Effector CD4-positive, alpha-beta T cell (primary cell): ENCODE measurements at places on chromosomes 13 and 19.

DNA sequence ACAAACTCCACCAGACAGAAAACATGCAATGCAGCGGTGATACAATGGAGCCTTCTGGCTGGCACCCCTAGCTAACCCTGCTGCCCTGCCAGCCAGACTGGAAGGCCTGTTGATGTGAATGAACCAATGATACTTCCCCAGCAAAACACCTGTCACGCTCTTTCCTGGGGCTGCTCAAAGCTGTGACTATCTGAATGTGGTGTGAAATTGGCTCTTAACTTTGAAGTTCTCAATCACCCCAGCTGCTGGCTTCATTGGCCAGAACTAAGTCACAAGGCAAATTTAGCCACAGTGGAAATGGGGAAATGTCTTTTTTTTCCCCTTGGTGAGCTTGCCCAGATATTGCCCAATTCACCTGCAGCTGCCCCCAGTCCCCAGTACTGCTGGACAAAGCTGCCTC lies 147.3 kb downstream of the SLC7A1 start:
- DNase-seq = no peak

DNA sequence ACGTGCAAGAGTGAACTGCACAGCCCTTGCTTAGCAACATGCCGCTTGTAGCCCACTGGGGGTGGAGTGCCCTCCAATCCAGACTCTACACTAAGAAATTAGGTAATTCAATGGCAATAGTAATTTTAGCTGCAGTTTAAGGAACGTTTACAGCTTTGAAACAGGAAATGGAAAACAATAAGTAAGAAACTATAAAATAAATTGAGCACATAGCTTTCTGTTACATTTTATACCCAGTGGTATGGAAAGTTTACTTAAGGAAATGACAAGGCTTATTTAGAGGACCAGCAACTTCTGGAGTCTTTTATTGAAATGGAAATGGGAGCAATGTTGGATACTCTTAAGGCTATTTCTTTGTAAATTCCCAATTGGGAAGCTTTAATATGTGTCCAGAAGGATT lies 373.2 kb downstream of the KCNRG start:
- no peak for DNase-seq

DNA sequence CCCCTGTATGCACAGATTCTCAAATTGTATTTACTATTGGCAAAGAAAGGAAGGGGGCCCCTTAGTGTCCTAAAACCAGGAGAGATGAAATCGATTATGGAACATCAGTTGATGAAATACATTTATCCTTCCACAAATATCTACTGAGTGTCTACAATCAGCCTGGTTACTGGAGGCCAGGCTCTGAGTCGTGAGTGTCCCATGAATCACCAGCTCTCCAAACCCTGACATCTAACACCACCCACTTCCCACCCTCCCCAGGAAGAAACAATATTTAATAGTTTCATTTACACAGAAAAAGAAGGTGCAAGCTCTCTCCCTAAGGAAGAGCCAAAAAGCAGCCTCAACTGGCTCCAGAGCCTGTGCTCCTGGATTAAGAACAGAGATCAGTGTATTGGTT lies 25.2 kb downstream of the KCTD15 start:
- DNase-seq = no peak

GRCh38 chr13:97001636-97002035 lies 7.4 kb upstream of the OXGR1 start:
- DNase-seq = no peak

DNA sequence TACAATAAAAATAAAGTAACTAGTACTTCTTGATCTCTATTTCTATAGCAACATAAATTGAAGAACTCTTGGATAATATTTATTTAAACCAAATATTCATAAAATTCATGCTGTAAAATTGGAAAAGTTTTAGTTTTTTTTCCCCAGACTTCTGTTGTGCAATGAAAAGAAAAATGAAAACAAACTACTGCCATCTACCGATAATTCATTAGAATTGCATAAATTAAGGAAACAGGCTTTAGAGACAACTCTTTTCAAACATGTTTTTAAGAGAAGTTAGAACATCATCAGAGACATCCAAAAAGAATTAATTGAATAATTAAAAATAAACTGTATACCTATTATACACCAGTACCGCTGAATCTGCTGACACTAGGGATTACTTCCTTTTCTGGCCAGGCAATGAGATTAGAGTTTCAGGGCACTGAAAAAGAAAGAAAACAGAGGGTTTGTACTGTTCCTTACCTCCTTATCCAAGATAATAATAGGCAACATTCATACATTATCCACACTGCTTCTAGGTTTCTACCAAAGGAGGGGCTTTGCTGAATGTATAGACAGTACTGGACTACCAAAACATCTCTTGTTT lies 4.9 kb downstream of the CCDC122 start:
- no peak for DNase-seq

GRCh38 chr19:11257846-11258380 lies 4.4 kb downstream of the DOCK6 start:
- DNase-seq = no peak

- DNase-seq = no peak
Measured at GRCh38 chr19:16605553-16605994, 22.4 kb downstream of the MED26 start.

DNA sequence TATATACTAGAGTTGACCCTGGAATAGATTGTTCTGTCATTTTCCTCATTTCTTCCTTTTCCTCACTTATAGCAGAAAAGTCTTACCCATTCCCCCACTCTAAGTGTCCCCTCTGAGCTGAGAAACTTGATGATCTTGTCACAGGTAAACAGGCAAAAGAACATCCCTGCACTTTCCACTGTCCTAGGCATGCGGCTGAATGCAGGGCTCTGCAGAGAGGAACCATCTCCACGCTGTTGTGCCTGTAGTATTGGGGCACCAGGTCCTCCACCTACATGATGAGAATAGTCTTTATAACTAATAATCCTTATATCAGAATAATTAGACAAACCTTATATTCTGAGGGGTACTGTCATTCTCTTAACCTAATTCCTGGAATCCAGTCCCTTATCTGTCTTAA lies 211.3 kb downstream of the RBM26 start:
- DNase-seq = no peak

DNA sequence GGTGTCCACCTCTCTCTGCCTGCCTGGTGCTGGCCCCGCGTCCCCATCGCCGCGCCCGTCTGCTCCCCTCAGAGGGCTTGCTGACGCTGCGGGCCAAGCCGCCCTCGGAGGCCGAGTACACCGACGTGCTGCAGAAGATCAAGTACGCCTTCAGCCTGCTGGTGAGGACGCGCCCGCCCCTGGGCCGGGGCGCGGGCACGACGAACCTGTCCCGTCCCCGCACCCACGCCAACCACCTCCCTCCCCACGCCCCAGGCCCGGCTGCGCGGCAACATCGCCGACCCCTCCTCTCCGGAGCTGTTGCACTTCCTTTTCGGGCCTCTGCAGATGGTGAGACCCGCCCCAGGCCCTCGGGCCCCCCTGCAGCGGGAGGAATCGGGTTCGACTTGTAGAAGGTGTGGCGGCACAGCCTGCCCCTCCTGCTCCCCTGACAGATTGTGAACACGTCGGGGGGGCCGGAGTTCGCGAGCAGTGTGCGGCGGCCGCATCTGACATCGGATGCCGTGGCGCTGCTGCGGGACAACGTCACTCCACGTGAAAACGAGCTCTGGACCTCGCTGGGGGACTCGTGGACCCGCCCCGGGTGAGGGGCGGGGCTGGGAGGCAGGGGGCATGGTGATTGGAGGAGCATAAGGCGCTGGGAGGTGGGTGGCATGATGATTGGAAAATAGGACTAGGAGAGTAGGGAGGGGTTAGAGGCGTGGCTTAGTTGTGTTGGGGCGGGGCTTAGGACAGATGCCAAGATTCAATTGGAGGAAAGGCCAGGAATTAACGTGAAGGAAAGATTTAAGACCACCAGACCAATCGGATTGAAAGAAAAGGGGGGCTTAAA lies 6.6 kb downstream of the EPS8L1 start:
- DNase-seq = no peak

- peak; percentile 15 for DNase-seq
Measured at GRCh38 chr19:21463449-21464105, 41.8 kb upstream of the ZNF429 start.

DNA sequence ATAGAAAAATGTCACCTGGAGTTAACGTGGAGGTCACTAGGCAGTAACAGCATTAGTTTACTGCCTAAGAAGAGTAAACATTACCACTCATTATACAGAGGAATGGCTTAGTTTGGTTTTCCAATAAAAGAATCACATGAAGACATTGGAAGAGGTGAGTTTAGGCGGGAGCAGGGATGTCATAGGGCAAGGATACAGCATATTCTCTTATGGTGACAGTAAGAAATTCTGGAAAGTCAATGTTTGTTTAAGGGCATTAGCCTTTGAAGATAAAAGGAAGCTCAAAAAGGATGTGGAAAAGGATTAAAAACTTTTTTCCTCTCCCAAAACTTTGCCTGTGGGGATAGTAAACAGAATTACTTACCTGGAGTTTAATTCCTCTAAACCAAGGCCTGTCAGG lies 4.1 kb downstream of the POLR1D start:
- DNase-seq = no peak

DNA sequence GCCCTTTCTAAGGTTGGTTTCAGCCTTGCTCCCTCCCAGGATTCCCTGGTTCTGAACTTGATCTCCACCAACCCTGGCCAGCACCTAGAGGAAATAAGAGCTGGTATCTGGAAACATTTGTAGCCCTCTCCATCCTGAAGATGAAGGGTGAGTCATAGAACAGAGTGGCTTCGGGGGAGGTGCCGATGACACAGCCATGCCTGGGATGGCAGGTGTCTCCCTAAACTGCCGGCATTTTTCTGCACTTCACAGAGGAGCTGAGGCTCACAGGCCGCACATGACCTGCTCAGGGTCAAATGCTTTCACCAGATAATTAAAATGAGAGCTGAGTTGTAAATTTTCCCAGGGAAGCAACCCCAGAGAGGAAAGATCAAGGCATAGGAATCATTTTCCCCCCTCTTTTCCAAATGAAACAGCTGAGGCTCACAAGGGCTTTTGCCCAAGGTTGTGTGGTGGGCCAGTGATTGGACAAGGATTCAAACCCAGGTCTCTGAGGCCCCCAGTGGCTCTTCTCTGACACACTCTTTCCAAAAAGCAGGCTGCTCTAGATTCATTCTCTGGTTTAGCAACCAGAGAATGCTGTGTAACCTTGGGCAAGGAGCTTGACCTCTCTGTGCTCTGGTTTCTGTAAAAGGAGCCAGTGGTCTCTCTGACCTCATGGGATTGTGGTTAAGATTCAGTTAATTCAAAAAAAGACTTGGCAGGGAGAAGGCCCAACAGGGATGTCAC lies 1.2 kb upstream of the SLC25A42 start:
- no peak for DNase-seq

- no peak for DNase-seq
Measured at GRCh38 chr13:50214514-50214913, 199.3 kb downstream of the KCNRG start.

- no peak for DNase-seq
Measured at GRCh38 chr13:37357548-37357947, 241.0 kb downstream of the POSTN start.

- no peak for DNase-seq
Measured at GRCh38 chr13:97417698-97418097, 16.3 kb upstream of the RAP2A start.

DNA sequence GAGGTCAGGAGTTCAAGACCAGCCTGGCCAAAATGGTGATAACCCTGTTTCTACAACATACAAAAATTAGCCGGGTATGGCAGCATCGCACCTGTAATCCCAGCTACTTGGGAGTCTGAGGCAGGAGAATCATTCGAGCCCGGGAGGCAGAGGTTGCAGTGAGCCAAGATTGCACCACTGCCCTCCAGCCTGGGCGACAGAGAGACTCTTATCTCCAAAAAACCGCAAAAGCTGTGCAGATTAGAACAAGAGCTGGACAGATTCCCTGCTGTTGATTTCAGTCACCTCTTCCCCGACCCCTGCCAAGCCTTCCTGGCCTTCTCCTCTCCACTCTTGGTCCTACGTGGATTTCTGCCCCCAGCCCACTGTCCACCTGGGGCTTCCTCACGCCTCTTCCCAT lies 8.3 kb downstream of the CAMSAP3 start:
- no peak for DNase-seq

DNA sequence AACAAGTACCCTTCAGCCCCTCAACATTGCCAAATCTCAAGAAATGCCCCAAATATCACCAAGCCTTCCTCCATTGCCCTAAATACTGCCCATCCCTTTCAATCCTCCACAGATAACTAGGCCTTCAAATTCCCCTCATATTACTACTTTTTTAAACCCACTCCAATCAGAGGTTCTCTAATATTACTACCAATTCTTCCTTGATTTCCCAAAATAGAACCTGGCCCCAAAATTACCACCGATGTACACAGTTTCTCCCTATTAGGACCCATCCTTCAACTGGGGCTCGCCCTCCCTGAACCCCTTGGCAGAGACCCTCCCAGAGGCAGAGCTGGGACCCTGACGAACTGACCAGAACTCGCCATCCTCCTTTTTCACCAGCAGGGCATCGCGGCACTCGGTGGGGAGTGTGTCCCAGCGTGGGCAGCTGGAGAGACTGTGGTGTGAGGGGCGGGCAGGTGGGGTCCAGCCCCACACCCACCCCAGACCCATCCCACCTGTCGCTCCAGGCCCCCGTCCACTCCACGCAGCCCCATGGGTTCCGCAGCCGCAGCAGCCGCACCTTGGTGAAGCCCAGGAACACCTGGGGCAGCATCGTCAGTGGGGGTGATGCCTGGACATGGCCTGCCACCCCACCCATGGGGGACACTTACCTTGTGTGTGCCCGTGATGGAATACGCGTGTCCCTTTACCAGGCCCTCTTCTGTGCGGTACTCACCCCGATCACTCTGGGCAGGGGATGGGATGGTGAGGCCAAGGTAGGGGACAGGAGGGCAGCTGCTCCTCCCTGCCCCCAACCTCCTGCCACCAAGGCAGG lies 6.1 kb downstream of the CAPN12 start:
- DNase-seq = no peak

GRCh38 chr13:61685682-61686012 lies 270.0 kb upstream of the PCDH20 start:
- DNase-seq = no peak

DNA sequence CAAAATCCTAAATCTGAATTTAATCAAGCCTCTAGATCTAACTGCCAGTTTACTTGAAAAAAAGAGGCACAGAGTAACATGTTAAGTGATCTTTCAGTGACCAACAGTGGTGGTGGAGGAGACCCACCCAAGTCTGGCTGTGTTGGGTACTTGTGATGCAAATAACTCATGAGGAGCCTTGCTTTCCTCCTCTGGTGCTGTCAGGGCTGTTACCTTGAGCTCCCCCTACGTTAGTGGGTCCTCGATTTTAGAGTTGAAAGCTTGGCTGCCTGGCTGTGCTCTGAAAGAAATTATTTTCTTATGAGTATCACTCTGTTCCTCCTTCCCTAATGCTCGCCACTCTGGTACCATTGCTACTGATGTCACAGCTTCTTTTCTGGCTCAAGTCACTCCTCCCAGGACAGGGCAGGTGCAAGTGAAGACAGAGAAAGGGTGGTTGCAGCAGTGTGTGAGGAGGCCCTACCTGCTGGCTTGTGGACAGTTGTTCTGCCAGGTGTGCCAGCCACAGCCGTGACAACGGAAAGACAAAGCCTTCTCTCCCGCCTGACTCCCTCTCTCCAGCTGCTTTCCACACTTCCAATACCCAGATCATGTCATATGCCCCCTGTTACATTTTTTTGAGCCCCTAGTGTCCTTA lies 6.5 kb upstream of the SUPT20H start:
- no peak for DNase-seq

- no peak for DNase-seq
Measured at GRCh38 chr19:38650911-38651584, 3.6 kb downstream of the ACTN4 start.
